Foreskin keratinocyte (primary cell): ENCODE measurements at places on chromosomes 7 and 10.

- DNase-seq, result no peak
Observed at GRCh38 chr10:130377986-130378540, 241.9 kb downstream of the GLRX3 start.

- DNase-seq, result no peak
Observed at GRCh38 chr7:150719436-150719835, 3.0 kb downstream of the GIMAP1 start.

GRCh38 chr7:128391805-128392204 is 18.0 kb downstream of the IMPDH1 start:
- DNase-seq, result no peak

DNA sequence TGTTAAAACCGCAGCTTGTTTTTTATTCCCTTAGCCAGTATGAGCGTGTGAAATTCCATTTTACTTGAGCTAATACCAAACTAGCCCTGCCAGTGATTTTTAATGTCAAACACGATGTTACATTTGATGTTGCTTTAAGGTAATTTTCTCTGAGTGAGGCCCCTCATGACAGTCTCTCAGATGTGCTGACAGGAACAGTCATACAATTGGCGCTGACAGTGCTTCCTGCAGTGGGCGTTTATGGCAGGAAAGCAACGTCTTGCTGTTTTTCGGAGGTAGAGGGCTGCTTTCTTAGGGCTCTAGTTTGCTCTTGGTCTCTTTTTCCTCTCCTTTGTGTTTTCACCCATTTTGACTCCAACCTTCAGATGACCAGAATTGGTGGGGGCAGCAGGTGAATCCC is 19.3 kb downstream of the PON1 start:
- no peak for DNase-seq

GRCh38 chr10:132921086-132921485 is 21.3 kb downstream of the CFAP46 start:
- no peak for DNase-seq

GRCh38 chr7:152866125-152866524 is 106.6 kb downstream of the ACTR3B start:
- no peak for DNase-seq

DNA sequence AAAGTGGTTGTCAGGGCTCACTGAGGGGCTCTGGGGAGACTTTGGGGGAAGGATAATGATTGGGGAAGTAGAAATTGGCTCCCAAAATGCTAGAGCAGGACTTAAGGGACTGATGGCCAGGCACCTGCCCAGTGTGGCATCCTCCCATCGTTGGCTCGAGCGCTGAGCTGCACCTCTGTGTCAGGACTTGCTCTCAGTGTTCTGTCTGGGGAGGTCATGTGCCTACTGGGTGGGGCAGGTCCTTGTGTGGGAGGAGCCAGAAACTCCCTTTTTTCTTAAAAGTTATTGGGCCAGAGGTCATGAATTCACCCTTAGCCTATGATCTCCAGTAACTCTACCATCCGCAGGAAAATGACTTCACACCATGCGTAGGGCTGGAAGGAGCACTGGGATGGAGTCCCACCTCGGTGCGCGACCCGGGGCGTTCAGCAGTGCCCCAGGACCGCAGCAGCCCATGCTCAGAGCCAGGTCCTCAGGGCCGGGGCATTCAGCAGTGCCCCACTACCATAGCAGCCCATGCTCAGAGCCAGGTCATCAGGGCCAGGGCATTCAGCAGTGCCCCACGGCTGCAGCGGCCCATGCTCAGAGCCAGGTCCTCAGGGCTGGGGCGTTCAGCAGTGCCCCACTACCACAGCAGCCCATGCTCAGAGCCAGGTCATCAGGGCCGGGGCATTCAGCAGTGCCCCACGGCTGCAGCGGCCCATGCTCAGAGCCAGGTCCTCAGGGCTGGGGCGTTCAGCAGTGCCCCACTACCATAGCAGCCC is 221.9 kb downstream of the EBF3 start:
- no peak for DNase-seq

DNA sequence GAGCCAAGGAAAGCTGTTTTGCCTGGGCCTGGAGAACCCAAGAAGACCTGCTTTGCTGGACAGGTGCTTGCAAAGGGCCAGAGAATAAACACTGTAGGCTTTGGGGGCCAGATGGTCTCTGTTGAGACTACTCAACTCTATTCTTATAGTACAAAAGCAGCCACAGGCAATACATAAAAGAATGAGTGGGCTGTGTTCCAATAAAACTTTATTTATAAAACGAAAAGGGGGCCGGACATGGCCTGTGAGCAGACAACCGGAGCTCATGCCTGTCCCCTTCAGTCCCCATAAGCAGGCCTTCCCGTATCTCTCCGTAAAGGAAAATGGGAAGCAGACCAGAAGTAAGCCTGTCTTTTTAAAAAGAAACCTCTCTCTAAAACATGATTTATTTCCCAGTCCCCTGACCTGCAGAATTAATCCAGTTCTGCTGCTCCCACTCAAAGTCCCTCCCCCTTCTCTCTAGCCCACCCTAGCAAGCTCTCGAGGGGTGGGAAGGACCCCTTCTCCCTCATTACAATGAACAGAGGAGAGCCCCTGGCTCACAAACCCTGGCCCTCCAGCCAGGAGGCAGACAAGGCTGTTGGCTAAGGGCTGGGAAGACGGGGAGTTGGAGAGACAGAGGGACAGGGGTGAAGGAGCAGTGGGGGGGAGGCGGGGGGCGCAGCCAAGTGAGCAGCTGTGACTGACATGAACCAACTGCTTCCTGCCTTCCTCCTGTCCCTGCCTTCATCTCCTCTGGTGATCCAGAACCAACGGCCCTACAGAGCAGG is 177.8 kb downstream of the NEURL1 start:
- DNase-seq, result no peak

- no peak for DNase-seq
Observed at GRCh38 chr7:45176091-45176490, 18.5 kb downstream of the RAMP3 start.

GRCh38 chr10:124703778-124704427 is 40.3 kb downstream of the FAM53B start:
- no peak for DNase-seq

- DNase-seq, result no peak
Observed at GRCh38 chr7:14144538-14144937, 155.1 kb upstream of the ETV1 start.

DNA sequence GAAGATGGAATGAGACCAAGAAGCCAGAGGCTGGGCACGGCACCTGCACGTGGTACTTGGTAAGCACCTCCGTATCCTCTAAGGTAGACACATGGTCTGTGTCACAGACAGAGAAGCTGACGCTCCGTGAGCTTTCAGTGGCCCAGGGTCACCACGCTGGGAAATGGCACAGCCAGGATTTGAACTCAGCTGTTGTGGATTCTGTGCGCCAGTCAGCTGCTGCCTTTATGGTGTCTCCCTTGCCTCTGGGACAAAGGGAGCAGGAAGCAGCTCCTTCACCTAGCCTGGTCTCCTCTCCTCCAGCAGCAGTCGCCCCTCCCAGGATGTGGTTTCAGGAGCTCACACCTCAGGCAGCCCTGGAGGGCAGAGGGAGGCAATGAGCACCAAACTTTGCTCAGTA is 110.8 kb downstream of the ARHGAP22 start:
- DNase-seq, result no peak
